NCI-H2171 treated with DMSO at 0.1 percent for 48 hours (cell line): ENCODE measurements at places on chromosomes 1 and 21.

- no peak for DNase-seq
Observed at GRCh38 chr21:29155118-29155932, 24.9 kb downstream of the MAP3K7CL start.

DNA sequence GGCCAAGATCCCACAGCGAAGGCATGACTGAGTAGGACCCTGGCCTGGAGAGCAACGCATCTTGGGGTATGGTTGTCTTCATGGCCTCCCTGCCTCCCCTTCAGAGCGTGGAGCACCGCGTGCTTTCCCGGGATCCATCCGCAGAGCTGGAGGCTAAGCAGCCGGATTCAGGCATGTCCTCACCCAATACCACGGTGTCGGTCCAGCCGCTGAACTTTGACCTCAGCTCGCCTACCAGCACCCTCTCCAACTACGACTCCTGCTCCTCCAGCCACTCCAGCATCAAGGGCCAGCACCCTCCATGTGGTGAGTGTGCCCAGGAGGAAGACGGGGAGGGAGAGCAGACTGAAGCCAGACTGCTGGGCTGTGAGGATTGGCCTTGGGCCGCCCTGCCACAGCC lies 19.8 kb downstream of the ESPN start:
- no peak for DNase-seq

- DNase-seq, result no peak
Observed at GRCh38 chr1:19080721-19081120, 124.2 kb upstream of the IFFO2 start.

DNA sequence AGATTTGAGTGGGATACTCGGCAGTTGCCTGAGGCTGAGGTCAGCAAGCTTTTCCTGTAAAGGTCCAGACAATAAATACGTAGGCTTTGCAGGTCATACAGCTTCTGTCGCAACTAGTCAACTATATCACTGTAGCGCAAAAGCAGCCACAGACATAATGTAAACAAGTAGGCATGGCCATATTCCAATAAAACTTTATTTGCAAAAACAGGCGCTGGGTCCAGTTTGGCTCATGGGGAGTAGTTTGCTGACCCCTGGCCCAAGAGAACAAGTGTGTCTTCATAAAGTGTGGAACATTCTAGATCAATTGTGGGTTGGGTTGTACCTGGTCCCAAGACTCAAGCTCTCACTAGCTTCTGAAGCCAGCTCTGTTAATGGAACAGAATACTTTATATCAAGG lies 78.8 kb downstream of the MIS18A start:
- no peak for DNase-seq

- DNase-seq, result peak; percentile 16
Observed at GRCh38 chr21:33360281-33360680, 35.5 kb downstream of the IFNAR1 start.

DNA sequence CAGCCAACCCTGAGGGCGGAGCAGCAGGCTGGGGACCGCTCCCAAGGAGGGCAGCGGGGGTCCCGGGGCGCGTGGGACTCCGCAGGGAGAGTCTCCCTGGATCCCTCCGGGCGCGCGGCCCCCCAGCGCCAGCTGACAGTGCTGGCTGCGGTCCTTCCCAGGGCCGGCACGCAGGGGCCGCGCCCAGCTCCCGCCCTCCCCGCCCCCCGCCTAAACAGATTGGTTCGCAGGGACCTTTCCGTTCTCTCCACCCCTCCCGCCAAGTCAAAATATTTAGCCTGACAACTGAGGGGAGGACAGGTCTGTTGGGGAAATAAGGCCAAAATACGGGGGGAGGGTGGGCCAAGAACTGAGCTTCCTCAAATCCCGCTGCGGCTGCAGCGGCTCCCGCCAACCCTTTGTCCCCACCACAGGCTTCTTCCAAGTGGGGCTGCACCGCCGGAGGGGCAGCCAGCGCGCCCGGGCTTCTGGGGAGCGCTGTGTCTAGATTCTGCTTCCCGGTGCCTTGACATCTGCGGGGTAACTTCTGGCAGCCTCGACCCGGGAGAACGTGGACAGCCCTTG lies at the start of gene INSRR:
TSS of gene INSRR (minus strand) at position 159 of the 564 bp plus-strand sequence. CDS start 496 bp downstream, outside the sequence.
- DNase-seq, result peak; percentile 48

DNA sequence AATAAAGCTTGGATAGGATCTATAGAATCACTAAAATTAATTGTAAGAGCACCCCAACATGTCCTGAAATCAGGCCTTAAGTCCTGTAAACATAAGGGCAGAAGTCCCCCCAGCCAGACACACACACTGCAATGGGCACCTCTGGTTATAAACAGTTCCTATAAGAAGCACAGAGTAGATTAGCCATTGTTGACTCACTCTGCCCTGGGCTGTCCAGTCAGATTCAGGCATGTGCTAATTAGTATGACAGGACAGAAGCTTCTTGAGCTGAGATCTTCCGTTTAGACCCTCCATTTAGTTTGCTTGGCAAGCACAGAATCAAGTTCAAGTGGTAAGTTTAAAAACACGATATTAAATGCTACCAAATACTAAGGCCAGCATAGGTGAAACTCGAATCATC lies 11.8 kb upstream of the DENND1B start:
- no peak for DNase-seq

DNA sequence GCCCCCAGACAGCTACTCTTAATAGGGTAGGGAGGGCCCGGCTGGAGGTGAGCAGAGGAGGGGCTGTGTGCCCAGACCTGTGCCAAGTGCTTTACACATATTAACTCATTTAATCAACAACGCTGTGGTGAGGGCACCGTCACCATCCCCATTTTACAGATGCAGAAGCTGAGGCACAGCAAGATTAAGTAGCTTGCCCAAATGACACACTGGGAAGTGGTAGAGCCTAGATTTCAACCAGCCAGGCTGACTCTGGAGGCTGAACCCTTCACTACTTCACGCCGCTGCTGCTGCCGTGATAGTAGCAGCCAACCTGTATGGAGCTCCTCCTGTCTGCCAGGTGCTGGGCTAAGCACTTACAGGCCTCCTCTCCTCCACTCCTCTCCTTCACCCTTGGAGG lies 127.2 kb downstream of the PTPRU start:
- DNase-seq, result no peak

GRCh38 chr1:206967096-206967849 lies 3.0 kb downstream of the FCAMR start:
- DNase-seq, result no peak

DNA sequence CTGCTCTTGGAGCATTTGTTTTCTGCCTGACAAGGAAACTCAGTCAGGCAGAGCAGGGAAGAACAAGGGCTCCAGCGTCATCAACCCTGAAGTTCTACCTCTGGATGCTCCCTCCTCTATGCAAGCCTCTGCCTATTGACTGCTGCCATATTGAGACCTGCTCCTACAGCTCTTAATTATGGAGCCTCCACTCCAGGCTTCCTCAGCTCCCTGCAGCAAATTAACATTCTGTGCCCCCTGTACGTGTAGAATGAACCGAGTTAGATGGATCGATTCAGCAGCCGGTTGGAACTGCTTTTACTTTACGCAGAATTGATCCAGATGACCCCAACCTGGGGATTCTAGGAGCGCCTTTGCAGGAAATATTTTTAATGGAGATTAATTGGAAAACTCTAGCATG lies 68.7 kb downstream of the KIRREL1 start:
- DNase-seq, result no peak

DNA sequence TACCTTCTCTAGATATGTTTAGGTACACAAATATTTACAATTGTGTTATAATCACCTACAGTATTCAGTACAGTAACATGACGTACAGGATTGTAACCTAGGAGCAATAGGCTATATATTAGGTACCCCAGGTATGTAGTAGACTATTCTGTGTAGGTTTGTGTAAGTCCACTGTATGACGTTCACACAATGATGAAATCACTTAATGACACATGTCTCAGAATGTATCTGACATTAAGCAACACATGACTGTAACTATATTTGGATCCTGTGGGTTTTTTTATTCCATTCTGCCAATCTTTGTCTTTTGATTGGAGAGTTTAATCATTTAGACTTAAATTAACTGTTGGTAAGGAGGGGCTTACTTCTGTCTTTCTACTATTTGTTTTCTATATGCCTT lies 52.1 kb downstream of the STYXL2 start:
- no peak for DNase-seq

- DNase-seq, result no peak
Observed at GRCh38 chr1:15618077-15618654, 908 bp downstream of the DDI2 start.

GRCh38 chr1:24584171-24584647 lies 28.3 kb downstream of the NCMAP start:
- DNase-seq, result no peak

DNA sequence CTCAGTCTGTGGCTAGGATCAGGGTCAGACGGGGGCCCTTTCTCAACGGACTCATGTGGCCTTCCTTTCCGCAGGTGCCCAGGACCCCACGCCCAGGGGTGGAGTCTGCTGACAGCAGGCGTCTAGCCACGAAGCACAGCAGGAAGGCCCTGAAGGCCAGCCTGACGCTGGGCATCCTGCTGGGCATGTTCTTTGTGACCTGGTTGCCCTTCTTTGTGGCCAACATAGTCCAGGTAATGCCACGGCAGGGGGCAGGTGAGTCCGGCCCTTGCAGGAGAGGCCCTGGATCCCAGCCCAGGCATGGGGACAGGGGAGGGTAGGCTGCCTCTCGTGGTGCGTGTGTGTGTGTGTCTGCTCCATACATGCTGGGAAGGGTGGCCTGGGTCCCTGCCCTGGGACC lies 13.8 kb downstream of the HTR6 start:
- DNase-seq, result no peak

- DNase-seq, result no peak
Observed at GRCh38 chr1:160975026-160975425, 20.4 kb upstream of the ITLN2 start.

DNA sequence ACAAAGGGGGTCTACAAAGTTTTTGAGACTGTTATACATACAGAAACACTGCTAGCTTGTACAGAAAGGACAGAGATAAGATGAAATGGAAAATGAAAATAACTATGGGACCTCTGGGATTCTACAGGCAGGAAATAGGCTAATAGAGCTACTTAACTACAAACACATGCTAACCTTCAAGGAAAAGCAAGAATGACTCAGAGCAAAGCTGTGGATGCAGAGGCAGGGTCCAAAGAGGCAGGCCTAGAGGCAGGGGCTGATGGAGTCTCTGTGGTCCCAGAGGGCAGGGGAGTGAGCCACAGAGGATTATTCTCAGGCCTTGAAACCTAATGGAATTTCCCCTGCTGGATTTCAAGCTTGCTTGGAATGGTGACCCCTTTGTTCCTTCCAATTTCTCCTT lies 18.7 kb upstream of the GOLT1A start:
- DNase-seq, result no peak

GRCh38 chr1:108561689-108562326 lies 1.9 kb downstream of the EEIG2 start:
- peak; percentile 27 for DNase-seq

DNA sequence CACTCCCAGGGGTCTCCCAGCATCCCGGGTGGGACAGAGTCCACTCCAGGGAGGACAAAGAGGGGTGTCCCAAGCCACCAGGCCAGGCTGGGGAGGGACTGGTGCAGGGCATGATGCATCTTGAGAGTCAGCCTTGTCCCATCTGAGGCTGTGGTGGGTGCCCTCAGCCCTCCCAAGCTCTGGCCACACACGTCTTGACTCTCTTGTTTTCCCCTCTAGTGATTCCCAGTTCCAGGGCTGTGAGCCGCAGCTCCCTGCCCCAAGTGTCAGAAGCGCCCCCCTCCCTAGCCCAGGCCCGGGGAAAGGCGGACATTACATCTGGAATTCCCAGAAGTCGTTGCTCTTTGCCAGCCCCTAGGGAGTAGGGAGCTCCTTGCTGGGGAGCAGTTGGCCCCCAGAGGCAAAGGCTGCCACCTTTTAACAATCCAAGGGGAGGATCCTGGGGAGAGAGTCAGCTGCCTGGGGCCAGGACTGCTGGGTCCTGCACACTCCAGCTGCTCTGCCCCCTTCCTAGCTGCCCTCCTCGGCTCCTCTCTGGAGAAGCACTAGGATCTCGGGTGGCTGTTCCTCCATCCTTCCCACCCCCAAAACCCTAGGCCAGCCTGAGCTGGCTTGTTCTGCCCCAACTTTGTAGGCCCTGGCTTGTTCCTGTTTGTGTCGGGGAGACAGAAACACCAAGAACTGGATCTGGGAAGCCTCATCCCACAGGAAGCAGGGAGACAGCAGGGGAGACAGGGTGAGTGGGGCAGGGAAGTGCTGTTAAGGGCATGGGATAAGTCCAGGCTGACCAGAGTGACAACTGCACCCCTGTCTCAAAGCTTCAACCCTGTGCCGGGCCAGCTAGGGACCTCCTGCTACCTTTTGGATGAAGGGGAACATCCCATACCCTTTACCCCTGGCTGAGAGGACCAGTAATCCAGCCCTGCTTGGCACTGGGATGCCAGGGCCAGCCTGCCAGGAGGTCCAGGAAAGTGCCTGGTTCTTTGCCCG lies 3.2 kb upstream of the PTPN7 start:
- no peak for DNase-seq

DNA sequence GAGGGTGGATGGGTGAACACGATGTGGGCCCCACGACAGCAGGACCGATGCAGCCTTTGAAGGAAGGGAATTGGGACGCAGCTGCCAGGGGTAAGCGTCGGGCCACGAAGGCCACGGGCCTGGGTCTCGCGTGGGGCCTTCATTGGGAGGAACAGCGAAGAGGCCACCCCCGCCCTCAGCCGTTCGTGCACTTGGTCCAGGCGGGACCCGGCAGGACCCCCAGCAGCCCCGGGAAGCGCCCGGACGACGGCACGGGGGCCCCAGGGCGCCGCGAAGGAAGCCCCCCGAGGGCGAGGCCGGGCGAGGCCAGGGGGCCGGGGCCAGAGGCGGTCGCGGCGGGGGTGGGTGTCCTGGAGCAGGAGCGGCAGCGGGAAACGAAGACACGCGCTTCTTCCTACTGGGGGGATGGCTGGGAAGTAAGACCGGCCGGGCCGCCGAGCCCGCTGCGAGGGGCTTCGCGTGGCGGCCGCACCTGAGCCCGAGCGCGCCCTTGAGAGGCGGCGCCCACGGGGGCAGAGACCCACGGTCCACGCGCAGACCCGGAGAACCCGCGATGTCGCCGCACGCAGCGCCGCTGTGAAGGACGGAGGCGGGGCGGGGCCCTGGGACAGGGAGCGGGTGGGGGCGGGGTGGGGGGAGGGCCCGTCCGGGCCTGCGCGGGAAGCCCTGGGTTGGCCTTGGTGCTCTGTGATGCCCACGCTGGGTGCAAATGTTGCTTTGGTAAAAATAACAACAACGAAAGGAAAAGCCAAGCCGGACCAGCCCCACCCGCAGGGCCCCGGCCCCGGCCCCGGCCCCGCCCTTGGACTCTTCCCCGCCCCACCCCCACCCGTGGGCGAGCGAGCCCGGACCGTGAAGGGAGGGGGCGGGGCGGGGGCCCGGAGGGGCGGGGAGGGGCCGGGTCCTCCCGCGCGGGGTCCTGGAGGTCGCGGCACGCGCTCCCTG lies 56.0 kb upstream of the ADARB1 start:
- DNase-seq, result no peak

GRCh38 chr21:37769656-37770055 lies 146.6 kb downstream of the KCNJ6 start:
- DNase-seq, result no peak

GRCh38 chr1:2821966-2822620 lies 20.6 kb upstream of the TTC34 start:
- peak; percentile 11 for DNase-seq

- no peak for DNase-seq
Observed at GRCh38 chr1:15214527-15214926, 32.5 kb upstream of the FHAD1 start.
